Placental pericyte (primary cell): ENCODE measurements at places on chromosomes 4 and X. TPM values are rescaled to one million over a fixed set of nuclear protein-coding genes. Genes with fewer than 3 reads are reported as not detected.

The IGSF1 gene
- total RNA-seq: 0.29 and 0.44 TPM in 2 replicates

The EPGN gene
- total RNA-seq: not detected in 2 replicates

The WFS1 gene
- 29.3 and 103 TPM in 2 replicates for total RNA-seq

The GAGE12D gene
- total RNA-seq: not detected in 2 replicates

The TENM3 gene
- total RNA-seq: 23.0 and 74.2 TPM in 2 replicates

The PRPS2 gene
- 22.8 and 32.2 TPM in 2 replicates for total RNA-seq

The SSX4B gene
- total RNA-seq: not detected in 2 replicates

The TEX13D gene
- total RNA-seq: not detected in 2 replicates
